ENCODE measurements at places on chromosomes 1 and 21.

DNA sequence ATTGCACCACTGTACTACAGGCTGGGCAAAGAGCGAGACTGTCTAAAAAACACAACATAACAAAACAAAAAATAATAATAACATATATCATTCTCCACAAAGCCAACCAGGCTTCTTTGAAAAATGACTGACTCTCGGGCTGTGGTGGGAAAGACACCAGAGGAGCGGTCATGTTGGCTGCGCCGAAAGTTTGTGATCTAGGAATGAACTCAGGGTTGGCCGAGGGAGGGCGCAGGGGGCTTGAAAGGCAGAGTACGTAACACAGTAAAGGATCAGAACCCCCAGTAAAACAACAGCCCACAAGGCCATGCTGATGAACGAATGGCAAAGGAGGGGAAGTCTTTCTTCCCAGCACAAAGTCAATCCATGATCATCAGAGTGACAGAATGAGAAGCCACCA is 4.7 kb downstream of the SLC35E2B start:
- no peak for DNase-seq

DNA sequence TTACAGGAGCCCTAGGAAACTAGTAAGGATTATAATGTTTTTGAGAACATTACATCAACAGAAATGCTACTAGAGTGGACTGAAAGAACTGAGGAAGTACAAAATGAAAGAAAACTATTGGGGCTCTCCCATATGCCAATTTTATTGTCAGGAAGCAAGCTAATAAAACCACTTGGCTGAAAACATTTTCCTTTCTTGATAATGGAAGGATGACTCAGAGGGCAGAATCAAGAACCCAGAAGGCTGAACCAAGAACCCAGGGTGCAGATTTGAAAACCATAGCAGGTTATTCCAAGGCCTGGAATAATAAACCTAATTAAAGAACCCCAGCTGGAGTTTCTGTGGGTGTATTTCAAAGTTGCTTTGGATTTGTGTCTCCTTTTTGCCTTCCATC is 70.7 kb downstream of the RPE65 start:
- no peak for DNase-seq

DNA sequence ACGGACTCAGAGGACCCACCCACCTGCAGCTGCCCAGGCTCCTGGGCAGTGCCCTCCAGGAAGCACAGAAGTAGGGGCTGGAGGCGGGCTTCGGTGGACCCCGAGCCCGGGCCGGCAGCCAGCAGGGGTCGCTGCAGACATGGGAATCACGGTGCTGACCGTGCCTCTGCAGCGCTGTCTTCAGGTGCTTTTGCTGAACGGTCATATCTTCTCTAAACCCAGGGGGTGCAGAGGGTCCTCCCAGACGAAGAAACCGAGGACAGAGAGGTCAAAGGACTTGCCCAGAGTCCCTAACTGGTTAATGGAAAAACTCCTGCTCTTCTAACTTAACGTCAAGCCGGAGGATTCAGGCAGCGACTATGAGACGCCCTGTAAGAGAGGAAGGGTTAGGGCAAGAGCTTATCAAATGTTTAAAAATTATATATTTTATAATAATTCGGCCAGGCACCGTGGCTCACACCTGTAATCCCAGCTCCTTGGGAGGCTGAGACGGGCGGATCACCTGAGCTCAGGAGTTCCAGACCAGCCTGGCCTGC is 21.5 kb upstream of the LEFTY2 start:
- no peak for DNase-seq

- DNase-seq = peak; percentile 89
Measured at GRCh38 chr1:179881642-179882252, 338 bp upstream of the TOR1AIP1 start.

DNA sequence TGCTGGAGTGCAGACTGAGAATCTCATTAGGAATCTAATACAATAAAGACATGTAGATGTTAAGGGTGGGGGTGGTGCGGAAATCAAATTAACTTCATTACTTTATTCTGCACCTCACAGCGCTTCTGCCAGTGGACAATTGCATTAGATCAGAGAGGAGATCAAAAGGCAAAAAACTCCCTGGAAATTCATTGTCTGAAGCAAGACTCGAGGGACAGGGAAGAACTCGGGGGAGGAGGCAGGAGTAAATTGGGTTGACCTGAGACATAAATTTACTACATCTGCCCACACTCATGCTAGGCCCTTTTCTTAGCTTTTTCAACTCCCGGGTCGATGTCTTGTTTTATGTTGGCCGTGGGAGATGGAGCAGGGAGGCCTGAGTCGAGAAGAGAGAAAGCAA is 315.4 kb downstream of the SPATA17 start:
- peak; percentile 25 for DNase-seq
